ENCODE measurements at places on chromosomes 4 and X.

DNA sequence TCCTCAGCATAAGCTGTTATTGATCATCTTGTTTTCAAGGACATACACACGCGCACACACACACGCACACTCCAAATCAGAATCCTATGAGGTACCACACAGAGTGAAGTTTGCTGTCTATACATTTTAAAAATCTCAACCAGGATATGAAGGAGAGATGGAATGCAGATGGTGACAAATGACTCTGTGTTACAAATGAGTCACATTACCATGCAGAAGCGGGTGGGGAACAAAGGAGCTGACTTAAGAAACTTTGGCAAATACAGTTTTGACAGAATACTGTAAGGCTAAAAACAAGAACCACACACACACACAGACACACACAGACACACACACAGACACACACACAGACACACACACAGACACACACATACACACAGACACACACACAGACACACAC lies 81.7 kb downstream of the RELL1 start:
- peak; percentile 53 for DNase-seq

GRCh38 chr4:81747242-81747930 lies 275.7 kb upstream of the RASGEF1B start:
- DNase-seq = no peak

DNA sequence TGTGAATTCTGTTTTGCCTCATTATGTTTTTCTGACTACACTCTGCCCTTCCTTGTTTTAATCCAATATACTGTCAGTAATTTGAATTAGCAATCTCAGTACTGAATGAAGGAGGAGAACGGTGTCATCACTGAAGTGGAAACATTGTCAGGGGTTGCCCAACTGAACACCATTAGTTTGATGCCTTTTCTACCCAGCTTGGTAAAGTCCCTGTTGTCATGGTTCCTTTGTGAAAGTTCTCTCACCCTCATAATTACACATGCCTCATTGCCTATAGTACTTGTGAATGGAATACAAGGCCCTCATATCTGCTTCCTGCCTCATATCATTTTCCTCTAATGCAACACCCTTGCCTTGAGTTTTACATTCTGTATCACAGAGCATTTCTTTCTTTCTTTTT lies 76.9 kb downstream of the RRAGB start:
- no peak for DNase-seq

- no peak for DNase-seq
These were observed 63.9 kb downstream of the TSC22D3 start for GRCh38 chrX:107711521-107712181.

DNA sequence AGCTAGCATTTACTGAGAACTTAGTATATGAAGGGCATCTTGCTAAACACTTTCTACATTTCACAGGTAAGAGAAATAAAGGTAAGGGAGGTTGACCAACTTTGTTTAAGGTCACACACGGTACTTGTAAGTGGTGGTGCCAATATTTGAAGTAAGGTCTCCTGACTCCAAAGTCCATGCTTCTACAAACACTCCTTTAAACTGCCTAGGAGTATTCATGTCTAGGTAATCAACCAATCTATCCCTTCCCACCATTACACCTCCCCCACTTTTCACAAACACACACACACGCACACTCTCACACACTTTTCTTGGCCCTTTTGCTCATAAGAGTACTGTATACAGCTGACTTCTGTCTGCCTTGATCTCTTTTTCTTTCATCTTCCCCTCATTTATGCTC lies 7.1 kb downstream of the BEX1 start:
- no peak for DNase-seq

- DNase-seq = no peak
These were observed 65.4 kb upstream of the ENPP6 start for GRCh38 chr4:184282895-184283654.

DNA sequence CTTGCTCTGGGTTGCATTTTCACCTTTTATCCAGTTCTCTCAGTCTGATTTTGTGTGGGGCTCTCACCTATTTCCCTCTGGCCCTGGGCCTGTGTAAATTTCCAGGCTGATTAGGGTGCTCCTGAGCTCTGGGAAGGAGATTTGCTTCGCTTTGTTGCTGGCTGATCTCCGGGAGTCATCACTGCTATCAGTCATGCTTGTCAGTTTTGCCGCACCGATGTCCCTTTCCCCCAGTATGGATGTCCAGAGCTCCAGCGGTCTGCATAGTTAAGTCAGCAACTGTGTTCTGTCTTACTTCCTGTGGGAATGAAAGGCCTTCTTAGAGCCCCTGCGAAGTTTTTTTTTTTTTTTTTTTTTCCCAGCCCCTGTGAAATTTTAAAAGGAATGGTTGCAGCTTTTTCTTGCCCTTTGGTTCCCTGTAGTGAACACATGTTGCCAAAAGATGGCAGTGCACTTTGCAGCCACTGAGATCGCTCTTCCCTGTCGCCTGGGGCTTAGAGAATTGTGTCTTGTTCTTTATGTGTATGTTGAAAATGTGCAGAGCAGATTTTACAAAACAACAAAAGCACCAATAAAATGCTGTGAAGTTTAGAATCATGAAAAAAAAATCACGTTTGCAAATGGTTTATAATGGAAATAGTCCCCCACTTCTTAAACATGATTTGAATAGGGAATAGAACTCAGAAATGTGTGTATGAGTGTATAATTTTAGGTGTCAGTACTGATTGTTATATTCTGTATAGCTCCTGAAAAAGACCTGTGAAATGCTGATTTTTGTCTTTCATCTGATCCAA lies 109.1 kb upstream of the SLC4A4 start:
- peak; percentile 49 for DNase-seq

DNA sequence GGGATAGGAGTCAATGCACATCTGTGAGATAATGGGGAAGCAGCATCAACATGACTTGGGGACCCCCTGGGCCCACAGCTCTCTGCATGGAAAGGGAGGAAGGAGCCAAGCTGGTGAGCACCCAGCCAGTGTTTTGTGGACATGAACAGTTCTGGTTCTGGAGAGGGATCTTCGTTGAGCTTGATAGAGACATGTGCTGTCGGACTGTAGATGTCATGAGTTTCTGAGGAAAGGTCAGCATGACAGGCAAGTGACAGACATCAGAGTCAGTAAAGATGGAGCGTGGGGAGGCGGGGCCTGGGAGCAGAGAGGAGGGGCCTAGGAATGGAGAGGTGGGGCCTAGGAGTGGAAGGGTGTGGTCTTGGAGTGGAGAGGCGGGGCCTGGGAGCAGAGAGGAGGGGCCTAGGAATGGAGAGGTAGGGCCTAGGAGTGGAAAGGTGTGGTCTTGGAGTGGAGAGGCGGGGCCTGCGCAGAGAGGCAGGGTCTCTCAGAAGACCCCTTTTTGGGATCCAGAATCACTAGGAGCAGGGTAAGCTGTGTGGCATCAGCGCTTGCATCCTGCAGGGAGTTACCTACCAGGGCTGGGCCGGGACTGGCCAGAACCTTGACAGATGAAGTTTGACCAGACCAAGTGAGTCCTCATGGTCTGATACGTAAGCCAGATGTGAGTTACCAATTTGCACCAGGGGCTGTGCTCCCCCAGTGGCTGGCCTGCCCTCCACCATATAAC lies 33.7 kb downstream of the PIGG start:
- DNase-seq = no peak

DNA sequence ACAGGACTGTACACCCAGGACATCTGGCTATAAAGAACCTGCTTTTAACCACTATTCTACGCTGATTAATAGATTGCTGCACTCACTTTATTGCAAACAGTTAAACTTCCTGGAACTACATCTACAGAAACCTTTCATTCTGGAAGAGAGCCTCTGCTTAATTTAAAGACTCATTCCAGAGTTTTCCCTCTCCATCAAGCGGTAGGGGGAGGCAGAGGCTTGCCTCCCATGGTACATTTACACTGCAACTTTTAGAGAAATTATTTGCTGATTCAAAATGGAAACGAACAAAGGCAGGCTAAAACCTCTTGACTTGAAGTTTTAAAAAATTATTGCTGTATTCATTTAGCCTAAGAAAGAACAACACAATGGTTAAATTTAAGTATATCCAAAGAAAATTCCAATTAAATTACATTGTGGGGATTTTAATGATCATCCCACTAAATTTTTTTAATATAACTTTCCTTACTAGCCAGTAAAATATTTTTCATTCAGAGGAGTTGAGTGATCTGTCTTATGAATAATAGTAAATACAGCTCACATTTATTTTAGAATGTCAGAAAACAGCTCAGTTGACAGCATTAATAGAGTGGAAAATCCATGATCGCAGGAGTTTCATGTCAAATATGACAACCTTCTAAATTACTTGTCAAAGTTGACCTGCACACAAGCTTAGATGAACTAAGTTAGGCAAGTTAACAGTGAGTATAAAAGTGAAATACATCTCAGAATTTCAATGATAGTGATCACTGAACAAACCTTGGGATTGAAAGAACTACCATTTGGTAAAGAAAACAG lies 46.3 kb upstream of the PCDH10 start:
- DNase-seq = no peak

Measured in RKO (cell line).